Chondrocyte (in vitro differentiated cells): ENCODE measurements at places on chromosomes 13 and 19. TPM values are rescaled to one million over a fixed set of nuclear protein-coding genes. Genes with fewer than 3 reads are reported as not detected.

NLRP13 gene
- not detected in 3 replicates for total RNA-seq

SLITRK1 gene
- 0.05 to 0.36 TPM (median 0.08 TPM) in 3 replicates for total RNA-seq

CACNG7 gene
- not detected in 3 replicates for total RNA-seq

EBI3 gene
- total RNA-seq: 1.2 to 2.6 TPM (median 1.2 TPM) in 3 replicates

FFAR2 gene
- not detected in 3 replicates for total RNA-seq

SLC8A2 gene
- total RNA-seq: 0.27 to 0.42 TPM (median 0.31 TPM) in 3 replicates

BRSK1 gene
- total RNA-seq: 14.0 to 15.9 TPM (median 15.3 TPM) in 3 replicates
